ENCODE measurements at places on chromosomes 5 and 9.
A peak's percentile ranks its signal among the peaks of the same experiment; 100 is the strongest.

DNA sequence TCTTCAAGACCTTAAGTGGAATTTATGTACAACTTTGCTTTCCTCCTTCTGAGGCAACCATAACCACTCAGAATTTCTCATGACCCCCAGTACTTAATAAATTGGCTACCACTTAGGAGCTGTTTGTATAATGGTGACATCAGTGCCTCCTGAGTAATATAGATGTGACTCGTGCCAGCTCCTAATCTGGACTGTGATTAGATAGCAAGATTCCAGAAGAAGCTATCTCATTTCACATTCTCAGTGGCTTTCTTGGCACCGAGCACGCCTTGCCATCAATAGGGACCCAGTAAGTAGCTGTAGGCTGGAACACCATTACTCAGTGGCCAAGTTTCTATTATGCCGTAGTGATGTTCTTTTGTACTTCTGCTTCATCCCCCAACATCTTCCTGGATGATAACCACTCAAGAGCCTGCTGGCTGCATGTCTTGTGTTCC is 228.8 kb downstream of the CD180 start:
- DNase-seq = no peak

DNA sequence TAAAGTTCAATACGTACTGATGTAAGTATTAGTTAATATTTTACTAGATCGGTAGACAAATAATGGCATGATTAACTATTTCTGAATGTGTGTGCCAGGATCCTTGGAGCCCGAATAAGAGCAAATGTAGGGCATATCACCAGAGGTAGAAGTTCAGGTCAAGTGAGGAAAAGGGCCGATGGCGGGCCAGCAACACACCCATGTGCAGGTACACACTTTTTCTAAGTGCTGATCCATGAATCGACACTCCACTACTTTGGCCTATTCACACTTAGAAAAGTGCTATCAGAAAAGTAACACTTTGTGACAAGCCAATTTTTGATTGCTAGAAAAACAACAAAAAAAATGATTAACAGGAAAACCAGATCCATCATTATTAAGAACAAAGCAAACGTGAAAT is 150.3 kb downstream of the AUH start:
- DNase-seq = no peak

GRCh38 chr9:13395156-13395555 is 115.7 kb upstream of the MPDZ start:
- DNase-seq = no peak

DNA sequence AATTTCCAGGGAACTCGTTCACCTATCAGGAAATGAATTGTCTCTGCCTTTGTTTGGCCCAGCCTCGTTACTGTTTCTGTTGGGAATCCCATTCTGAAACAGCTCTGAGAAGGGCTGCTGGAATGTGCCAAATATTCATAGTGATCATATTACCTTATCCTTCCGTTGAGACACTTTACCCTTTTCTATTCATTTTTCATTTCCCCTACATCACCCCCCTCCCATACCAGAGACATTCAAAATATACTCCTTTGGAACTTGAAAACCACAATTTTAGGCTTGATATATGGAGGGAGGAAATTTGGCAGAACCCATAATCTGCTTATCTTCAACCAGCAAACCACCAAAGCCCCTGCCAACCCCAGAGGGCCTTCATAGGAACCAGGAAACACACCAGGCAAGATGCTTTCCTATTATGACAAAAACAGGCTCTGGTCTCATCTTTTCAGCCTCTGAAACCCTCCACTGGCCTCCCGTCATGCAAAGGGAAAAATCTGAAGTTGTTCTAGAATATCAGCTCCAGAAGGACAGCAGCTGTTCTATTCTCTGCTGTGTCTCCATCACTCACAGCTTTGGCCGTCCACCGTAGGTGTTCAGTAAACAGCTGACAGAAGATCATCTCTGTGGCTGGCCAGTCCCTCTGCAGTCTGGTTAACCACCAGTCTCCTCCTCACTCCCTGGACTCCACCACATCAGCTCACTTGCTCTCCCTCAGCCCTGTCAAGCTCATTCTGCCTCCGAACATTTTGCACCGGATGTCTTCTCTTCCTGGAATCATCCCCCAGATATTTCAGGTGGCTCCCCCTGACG is 217.2 kb upstream of the WWC1 start:
- DNase-seq = no peak

- no peak for DNase-seq
Observed at GRCh38 chr5:6631441-6631840, 1.4 kb downstream of the NSUN2 start.

GRCh38 chr9:78030296-78030552 is 1.4 kb downstream of the GNAQ start:
- no peak for DNase-seq

DNA sequence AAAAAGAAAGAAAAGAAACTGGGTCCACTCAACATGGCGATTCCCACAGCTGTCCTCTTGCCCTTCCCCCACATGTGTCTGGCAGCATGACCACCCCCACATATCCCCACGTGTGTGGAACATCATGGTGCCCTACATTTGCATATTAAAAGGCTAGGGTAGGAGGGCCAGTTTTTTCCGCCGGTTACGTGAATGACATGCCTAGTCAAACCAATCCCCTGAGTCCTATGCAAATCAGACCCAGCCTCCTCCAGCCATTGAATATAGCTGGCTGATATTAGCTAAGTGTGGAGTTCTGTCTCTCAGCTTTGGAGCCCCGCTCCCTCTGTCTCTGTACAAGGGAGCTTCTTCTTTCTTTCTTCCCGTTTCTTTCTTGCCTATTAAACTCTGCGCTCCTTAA is 33.0 kb upstream of the CCDC112 start:
- peak; percentile 17 for DNase-seq

DNA sequence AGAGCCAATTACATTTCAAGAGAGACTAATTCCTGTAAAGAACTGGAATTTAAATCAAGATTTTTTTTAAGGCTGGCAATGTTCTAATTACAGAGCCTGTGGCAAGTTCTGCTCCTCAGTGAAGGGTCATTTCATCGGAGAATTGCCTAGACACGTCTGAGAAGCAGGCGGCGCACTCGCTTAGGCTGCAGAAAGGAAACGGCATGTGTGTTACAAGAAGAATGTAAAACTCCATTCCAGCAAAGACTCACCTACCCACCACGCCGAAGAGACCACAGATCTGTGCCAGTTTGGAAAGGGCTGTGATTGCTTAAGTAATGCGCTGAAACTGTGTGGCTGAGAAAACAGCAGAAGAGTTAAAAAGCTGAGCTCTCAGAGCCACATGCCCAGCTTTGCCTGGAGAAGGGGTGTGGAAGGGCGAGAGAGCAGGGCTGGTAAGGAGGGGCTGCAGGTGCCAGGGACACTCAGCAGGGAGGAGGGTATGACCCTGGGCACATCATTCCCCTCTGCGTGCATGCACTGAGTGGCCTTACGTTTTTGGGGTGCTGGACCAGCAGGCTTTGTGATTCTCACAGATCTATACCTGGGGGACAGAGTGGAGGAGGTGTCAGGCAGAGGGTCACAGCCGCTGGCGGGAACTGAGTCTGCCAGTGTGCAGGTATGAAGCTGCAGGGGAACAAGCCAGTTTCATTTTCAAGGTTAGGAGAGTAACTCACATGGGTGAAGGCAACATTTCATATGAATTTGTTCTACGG is 17.8 kb upstream of the SLC25A51 start:
- no peak for DNase-seq

GRCh38 chr5:89055015-89055694 is 172.2 kb upstream of the MEF2C start:
- DNase-seq = no peak

GRCh38 chr9:133584559-133585476 is 24.4 kb downstream of the FAM163B start:
- DNase-seq = no peak

- DNase-seq = no peak
Observed at GRCh38 chr5:165272436-165272835, 1767.0 kb downstream of the MAT2B start.

DNA sequence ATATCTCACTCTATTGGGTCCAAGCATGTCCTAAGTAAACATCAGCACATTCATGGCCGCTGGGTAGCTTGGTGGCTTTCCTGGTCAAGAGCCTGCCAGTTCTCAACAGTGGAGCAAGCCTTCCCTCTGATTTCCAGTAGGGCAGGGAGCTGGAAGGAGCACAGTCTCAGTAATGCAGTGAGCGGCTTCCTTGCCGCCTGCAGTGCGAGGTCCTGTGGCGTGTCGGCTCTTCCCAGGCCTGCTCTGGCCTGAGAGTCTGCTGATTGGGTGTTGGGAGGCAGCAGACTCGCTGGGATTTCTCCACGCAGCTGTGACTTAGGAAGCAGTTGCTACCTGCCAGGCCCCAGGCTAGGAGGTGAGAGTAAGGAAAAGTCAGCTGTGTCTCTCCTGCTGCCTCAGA is 51.3 kb downstream of the SPTAN1 start:
- no peak for DNase-seq

DNA sequence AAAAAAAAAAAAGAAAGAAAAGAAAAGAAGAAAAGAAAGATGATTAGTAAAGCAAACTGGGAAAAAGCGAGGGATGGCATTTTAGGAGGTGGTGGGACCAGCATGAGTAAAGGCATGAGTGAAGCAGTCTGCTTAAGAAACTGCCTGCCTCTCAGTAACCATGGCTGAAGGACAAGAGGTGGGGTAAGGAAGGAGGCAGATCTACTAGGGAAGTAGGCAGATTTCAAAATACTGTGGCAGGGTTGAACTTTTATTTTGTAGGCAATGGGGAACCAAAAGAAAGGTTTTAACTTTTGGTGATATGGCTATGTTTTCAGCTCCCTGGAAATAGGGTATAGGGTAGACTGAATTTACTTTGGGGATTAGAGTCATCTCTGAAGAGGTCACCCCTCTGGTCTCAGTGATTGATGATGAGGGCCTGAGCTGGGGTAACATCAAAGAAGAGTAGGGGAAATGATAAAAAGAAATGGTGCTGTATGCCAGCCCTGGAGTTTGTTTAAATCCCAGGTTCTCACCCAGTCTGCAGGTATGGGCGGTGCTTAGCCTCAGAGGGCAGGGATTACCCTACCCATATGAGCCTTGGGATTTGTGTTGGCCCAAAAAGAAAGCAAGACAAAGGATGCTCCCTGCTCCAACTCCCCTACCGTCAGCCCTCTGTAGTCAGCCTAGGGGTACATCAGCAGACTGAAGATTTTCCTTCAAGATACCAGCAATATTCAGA is 316.2 kb downstream of the CWC27 start:
- DNase-seq = no peak

DNA sequence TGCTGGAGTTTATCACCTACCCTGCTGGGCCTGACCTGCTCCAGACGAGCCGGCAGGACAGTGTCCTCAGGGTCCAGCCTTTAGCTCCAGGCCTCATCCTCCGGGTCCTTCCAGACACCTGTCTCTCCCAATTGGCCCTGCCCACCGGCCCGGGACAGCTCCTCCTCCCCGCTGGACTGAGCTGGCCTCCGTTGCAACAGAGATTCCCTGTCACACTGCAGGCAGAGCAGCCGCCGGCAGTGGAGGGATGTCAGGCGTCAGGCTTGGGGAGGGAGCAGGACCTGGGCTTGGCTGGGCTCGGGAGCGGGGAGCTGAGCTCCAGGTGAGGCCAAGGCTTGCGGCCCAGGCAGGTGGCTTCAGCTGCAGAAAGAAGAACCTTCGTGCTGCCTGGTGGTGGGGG is 1.7 kb downstream of the KCNT1 start:
- DNase-seq = peak; percentile 75

GRCh38 chr9:8637626-8638025 is 838.0 kb upstream of the DMAC1 start:
- DNase-seq = no peak

GRCh38 chr5:96752341-96753016 is 55.3 kb downstream of the ERAP1 start:
- peak; percentile 48 for DNase-seq

- DNase-seq = no peak
Observed at GRCh38 chr9:6598249-6598725, 47.2 kb downstream of the GLDC start.

DNA sequence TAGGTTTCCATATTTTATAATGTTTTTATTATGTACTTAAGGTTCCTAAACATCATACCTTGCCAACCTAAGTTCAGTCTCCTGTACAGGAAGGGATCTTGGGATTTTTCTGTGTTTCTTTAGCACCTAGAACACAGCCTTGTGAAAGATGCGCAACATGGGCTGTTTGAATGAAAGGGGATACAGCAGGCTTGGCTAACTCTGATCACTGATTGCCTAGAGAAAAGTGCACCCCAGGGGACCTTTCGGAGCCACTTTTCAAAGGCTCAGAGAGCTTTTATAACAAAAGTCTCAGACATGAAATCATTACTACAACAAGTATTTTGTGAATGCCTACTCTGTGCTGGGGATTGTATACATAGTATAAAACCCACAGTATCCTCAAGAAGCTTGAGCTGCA is 261.6 kb downstream of the BNC2 start:
- no peak for DNase-seq

DNA sequence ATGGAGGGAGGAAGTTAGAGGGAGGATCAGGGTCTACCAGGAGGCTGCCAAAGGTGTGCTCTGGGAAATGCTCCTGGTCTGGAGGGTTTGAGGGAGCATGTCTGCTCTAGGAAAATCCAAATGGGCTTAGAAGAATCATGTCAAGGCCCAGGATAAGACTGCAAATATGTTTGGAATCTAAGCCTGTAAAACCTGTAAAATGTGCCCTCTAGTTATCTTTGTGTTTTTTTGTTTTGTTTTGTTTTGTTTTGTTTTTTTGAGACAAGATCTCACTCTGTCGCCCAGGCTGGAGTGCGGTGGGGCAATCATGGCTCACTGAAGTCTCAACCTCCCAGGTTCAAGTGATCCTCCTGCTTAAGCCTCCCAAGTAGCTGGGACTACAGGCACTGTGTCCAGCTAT is 135.4 kb downstream of the FGF1 start:
- no peak for DNase-seq

DNA sequence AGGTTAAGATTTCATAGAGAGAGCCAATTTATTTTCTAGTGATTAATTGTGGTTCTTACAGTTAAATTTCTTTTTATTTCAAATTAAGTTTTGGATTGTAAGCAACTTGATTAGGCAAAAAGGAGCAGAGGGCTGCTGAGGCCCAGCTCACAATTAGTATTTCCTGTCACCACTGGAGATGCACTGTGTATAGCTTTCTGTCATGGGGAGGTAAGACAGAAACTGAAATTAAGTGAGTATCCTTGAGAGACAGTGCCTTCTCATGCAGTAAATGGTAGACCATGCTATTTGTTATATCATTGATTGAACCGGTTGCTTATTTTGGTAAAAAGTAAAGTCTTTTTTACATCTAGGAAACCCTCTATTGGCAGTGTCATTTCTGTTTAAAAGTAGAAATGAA is 190.7 kb downstream of the CCDC171 start:
- DNase-seq = no peak

- no peak for DNase-seq
Observed at GRCh38 chr9:22454016-22454415, 7.4 kb downstream of the DMRTA1 start.

GRCh38 chr5:158880483-158881001 is 219.2 kb downstream of the EBF1 start:
- DNase-seq = no peak

GRCh38 chr5:97149709-97150108 is 7.3 kb upstream of the LIX1 start:
- no peak for DNase-seq

- DNase-seq = peak; percentile 5
Observed at GRCh38 chr9:103789686-103790085, 304.4 kb upstream of the SMC2 start.

- DNase-seq = no peak
Observed at GRCh38 chr5:90560771-90561170, 2.2 kb downstream of the ADGRV1 start.
